Stimulated activated CD4-positive, alpha-beta T cell treated with anti-CD3 and anti-CD28 coated beads, Interleukin-1b, Interleukin-23, amount 100 ng/mL, for 4 hours (primary cell): ENCODE measurements at places on chromosomes 6 and 20.

DNA sequence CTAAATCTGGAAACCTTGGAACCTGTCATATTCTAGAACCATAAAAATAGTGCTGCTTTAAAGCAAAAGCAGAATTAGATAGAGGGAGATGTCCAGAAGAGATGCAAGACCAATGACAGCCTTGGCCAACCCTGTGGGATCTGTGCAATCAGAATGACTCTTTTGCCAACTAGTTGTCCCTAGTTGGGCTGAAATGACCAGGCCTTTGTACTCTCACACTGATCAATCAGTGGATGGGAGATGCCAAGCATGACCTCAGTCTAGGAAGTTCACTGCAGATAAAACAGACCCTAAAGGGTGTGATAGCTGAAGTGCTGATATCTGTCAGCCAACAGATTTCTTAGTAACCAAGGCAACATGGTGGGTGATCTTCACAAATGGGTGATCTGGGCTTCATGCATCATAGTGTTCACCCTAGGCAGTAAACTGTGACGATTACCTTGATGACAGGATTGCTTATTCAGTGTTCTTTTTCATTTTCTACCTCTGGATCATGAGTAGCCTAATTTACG is 52.1 kb downstream of the BCKDHB start:
- no peak for DNase-seq

DNA sequence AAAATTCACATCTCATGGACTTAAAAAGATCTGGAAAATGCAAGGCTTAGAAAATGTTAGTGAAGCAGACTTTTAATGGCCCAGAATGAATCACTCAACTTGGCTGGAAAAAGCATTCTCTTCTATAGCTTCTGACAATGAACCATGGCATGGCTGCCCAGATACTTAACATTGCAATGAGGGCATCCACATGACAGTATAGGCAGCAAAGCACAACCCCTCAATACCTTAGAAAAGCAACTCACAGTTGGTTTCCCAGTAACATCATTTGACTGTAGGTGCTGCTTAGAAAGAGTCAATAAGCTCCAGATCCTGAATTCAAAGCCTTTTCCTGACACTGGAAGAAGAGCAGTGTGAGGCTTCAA is 155.8 kb downstream of the EYA4 start:
- no peak for DNase-seq

DNA sequence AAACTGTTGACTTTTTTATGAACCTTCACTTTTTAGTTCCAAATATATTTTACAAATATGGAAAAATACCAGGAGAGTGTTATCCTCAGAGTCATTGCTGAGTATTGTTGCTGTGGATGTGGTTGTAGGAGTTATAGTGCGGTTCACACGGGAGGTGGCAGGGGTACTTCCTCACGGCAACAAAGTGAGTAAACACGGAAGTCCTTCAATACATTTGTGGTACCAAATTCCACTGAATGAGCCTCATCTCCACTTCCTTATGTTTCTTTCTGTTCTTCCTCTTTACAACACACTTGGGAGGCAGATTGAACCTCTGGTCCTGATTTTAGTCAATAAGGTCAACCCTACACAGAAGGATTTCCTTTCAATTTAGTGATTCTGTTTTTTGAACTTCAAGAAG is 371.8 kb downstream of the BTBD3 start:
- no peak for DNase-seq

DNA sequence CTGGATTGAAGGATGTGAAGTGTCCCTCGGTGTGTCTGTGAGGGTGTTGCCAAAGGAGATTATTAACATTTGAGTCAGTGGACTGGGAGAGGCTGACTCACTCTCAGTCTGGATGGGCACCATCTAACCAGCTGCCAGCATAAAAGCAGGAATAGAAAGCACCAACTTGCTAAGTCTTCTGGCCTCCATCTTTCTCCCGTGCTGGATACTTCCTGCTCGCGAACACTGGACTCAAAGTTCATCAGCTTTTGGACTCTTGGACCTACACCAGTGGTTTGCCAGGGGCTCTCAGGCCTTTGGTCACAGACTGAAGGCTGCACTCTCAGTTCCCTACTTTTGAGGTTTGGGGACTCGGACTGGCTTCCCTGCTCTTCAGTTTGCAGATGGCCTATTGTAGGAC is 220.3 kb upstream of the LRFN2 start:
- DNase-seq: no peak

DNA sequence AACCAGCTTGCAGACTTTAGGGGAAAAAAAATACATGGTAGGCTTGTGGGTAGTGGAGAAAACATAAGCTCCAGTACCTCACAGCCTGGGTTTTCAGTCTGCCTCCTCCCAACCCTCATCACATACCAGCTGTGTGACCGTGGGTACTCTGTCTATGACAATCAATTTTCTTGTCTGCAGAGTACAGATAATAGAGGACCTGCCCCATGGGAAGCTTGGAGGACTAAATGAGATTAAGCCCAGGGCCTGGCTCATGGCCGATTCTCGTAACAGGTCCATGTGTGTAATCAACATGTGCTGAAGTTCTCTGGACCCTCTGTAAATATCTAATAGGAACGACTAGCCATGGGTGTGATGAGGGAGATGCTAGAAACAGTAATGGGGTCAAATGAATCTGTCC is 34.0 kb downstream of the NT5E start:
- DNase-seq: no peak

GRCh38 chr20:22214296-22214695 is 370.1 kb downstream of the FOXA2 start:
- no peak for DNase-seq

- no peak for DNase-seq
These were observed 28.6 kb downstream of the XPO5 start for GRCh38 chr6:43547222-43547621.

DNA sequence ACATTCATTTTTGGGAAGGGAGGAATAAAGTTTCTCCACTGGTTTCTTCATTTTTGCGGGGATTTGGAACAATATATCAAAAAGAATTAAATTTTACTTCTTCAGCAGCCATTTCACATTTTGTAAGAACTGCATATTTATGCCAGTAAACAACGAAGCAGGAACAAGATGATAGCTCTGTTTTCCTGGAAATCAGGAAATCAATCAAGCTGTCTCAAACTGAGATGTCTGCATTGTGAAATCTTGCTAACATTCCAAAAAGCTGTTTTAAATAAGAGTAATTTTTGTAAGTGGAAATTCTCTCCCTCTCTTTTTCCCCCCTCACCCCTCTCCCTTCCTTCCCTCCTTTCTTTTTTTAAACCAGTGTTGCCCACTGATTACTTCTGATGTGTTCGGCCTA is 20.0 kb downstream of the MAPK13 start:
- no peak for DNase-seq

- no peak for DNase-seq
These were observed 17.9 kb upstream of the ANKRD60 start for GRCh38 chr20:58246346-58246745.

DNA sequence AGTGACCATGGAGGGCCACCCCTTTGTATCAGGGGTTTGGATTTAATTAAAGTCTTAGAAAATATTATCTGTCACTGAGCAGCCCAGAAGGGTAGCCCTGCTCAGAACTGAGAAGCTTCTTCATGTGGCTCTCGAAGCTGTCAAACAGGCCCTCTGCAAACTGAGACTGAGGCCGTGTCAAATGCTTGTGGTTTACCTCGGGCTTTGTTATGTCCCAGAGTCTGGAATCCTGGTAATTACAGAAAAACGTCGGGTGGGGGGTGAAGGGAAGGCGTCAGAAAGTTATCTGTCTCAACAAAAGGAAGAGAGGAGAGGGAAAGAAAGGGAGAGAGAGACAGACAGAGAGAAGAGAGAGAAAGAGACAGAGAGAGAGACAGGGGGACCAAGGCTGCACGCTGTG is 200.8 kb downstream of the BMP7 start:
- no peak for DNase-seq

- no peak for DNase-seq
These were observed 217.9 kb upstream of the FOXA2 start for GRCh38 chr20:22802296-22802695.

- no peak for DNase-seq
These were observed 167.4 kb downstream of the DTNBP1 start for GRCh38 chr6:15495375-15495901.

DNA sequence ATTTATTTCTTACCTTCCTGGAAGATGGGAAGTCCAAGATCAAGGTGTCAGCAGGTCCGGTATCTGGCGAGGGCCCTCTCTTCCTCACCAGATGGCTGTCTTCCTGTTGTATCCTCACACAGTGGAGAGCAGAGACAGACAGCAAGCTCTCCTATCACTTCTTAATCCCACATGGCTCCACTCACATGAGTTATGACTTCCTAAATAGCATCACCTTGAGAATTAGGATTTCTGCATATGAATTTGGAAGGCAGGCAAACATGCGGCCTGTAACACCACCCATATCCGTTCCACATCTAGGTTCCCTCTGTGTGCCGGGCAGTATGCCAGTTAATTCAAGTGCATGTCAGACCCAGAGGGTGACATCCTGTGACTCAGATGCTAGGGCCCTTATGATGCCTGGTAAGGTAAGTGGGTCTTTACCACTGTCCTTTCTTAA is 2.1 kb downstream of the RAET1E start:
- peak; percentile 8 for DNase-seq

DNA sequence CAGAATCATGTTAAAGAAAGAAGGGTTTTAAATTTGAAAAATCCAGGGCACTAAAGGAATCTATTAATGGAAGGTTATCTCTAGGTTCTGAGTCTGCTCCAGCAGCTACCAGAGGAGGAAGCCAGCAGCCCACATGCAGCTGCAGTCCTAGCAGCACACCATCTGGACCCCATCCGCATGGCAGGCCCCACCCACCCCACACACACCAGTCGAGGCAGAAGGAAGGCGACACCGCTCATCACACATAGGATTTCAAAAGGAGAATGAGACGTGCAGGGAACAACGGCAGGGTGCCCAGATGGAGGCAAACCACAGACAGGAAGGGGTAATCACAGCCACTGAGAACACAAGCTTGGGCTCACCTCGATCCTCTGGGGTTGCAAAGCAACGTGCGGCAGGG is 78.9 kb downstream of the GINS1 start:
- DNase-seq: no peak

DNA sequence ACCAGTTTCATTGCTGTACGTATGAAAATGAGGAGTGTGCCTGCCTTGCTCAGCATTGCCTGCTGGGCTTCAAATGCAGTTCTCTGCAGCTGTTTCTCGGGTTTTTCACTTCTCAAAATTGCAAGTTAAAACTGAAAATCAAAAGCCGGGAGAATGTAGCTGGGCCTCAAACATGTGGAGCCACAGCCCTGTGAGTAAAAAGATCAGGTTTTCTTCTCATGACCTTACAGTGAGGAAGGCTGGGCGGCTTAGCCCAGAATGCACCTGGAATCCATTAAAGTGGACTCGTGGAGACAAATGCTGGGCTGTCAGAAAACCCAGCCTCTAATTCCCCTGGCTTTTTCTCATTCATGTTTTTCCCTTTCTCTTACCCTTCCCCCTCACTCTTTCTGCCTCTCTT is 34.4 kb downstream of the DSE start:
- no peak for DNase-seq

DNA sequence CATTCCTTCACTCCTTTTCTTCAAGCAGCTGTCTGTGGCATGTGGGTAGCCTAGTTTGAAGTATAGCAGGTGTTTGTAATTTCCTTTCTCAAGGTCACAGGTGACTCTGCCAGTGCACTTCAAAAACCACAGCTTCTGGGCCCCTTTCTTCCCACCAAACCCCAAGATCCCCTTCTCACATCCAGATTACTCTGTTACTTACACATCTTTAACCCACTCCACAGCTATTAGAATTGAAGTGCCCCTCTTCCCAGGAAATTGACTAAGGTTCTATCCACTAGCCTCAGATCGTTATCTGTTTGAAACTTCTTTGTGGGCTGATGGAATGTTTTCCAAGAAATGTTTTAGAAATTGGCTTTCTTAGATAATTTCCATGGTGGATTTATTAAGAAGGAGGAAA is 150.8 kb downstream of the AHI1 start:
- DNase-seq: no peak

GRCh38 chr6:82066991-82067411 is 180.5 kb downstream of the IBTK start:
- no peak for DNase-seq

DNA sequence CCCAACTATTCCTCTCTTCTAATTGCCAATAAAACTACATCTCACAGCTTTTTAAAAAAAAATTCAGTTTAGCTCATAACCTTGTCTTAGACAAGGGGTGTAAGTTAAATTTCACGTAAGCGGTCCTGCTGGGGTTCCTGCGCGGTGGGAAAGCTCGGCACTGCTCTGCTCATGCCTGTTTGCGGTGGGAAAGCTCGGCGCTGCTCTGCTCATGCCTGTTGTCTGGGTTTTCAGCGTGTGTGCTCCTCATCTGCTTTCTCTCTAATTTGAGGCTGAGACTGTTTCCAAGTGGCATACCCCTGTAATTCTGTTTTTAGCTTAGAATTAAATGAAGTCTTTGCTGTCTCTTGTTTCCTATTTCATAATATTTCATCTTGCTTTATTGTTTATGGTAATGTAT is 18.6 kb downstream of the ARID1B start:
- DNase-seq: no peak
